ENCODE measurements at places on chromosomes 2 and 18.

- no peak for DNase-seq
These were observed 2.3 kb downstream of the RNF103 start for GRCh38 chr2:86621280-86621943.

- no peak for DNase-seq
These were observed 716.8 kb downstream of the EPHA4 start for GRCh38 chr2:220855296-220855695.

GRCh38 chr18:67705748-67706147 lies 189.2 kb upstream of the DSEL start:
- peak; percentile 9 for DNase-seq

DNA sequence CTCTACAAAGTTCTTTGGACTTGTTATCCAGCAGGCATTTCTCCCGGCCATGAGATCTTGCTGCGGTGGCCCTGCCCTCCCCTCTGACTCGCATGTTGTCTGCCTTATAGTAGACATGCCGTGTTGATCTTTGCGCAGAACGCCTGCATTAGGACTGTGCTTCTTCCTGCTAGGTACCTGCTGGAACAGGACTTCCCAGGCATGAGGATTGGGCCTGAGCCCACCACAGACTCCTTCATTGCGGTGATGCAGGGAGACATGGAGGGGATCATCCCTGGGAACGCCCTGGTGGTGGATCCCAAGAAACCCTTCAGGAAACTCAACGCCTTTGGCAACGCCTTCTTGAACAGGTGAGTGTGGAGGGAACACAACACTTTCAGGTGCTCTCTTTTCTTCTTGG lies 10.1 kb downstream of the EHD3 start:
- no peak for DNase-seq

DNA sequence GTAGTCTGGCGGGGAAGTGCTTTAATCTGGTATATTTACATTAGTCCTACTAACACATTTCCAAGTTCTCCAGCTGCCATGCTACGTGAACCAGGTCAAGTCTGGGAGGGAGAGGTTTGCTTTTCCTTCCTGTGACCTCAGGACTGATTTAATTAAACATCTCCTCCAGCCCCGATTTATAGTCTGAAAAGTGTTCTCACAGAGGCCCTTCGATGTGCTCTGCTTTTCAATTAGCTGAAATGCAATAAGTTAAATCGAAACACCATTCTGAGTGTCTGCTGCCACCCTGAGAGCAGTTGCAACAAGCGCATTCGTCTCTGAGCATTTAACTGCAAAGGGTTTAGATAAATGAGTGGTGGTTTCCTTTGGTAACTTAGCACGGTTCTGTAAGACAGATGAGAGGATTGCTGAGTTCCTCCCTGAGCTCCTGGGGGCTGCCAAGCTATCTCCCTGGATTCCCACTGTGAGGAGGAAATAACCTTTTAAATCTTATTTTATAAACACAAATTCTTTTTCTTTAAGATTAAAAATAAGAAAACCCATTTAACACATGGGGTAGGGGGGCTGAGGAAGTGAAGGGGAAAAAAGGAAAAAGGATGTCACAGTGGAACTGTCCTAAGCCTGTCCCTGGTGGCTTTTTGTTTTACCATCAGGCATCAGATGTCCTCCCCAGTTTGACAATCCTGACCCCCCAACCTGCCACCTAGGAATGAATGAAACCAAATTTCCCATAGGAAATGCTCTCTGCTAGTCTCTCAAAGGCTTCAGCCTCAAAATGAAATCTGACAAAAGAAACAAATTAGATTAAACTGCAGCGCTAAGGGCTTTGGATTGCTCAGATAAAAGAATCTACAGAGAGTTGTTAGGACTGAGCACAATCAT lies 56.5 kb upstream of the CREB1 start:
- peak; percentile 23 for DNase-seq

GRCh38 chr2:41994233-41994637 lies 53.6 kb upstream of the PKDCC start:
- no peak for DNase-seq

GRCh38 chr18:58829263-58829662 lies 35.4 kb upstream of the ZNF532 start:
- no peak for DNase-seq

DNA sequence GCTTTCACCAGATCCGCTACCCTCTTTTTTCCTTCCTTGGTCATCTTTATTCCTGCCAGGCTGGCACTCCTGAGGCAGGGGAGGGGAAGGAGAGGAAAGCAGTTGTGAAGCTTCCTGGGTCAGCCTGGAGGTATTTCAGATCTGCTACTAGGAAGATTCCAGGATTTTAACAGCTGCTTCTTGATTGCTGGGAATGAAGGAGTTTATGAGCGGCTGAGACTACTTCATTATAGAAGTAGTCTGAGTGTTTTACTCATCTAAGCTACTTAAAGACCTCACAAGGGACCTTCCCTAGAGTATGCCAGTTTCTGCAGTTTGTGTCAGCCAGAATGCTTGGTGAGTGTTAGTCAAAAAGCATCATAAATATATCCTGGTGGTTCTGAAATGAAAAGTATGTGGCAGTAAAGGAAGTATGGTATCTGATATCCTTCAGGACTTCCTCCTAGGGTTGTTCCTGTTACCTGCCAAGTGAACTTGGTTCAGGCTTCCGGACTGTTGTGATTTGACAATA lies 1.9 kb downstream of the TANC1 start:
- DNase-seq: no peak

DNA sequence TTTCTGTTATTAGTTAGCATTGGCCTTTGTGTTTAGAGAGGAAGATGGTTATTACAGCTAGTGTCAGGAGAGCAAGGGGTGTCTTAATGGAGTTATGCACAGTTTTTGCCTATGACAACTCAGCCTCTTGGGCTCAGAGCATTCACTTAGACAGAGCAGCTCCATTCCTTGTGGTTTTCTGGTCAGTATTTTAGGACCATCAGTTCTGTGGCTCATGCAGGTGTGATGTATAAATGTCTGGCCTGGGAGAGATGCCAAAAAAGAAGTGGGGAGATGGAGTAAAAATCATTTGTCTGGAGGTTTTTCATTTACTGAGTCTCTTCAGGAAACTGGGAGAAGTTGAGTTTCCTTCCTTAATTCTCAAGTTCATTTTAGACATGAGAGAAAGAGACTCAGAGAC lies 79.7 kb downstream of the PRKCE start:
- DNase-seq: no peak

DNA sequence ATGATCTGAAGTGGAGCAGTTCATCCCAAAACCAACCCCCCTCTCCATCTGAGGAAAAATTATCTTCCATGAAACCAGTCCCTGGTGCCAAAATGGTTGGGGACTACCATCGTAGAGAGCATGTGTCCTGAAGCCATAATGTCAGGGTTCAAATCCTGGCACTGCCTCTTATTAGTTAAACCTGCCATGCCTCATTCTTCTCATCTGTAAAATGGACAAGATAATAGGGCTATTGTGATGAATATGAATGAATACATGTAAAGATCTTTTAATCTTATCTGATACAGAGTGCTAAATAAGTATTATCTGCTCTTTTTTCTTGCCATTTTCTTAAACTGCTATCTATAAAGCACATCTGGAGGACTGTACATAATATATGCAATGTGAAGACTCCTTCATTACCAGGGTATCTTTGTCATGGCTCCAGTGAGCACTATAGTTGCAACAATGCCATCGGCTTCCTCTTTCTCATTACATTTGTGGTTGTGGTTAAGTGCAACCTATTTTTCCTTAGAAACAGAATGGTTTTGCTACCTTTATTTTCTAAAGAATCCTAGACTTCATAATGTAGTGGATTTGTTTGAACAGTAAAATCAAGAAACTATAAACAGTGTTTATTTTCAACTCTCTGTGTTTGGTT lies 27.0 kb downstream of the MFSD6 start:
- DNase-seq: no peak

- DNase-seq: no peak
These were observed 17.9 kb upstream of the NYAP2 start for GRCh38 chr2:225381609-225382008.

- no peak for DNase-seq
These were observed 872.2 kb upstream of the ID2 start for GRCh38 chr2:7809640-7810039.

DNA sequence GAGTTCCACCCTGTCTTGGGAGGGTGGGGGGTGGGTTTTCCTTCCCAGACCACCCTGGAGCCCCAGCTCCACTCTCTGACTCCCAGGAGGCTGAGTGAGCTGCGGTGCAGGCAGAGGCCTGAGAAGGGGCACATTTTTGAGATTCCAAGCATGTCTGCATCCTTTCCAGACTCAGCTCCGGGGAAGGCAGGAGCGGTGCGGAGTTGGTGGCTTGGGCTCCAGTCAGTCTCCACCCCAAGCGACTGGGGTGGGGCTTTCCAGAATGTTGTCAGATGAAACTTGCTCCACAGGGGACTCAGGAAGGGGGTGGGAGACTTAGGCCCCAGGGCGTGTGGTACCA lies 44.2 kb upstream of the HS6ST1 start:
- peak; percentile 80 for DNase-seq

GRCh38 chr18:58520969-58521368 lies 107.9 kb downstream of the ALPK2 start:
- DNase-seq: no peak

- DNase-seq: no peak
These were observed 204.4 kb downstream of the SPP2 start for GRCh38 chr2:234254783-234255521.

DNA sequence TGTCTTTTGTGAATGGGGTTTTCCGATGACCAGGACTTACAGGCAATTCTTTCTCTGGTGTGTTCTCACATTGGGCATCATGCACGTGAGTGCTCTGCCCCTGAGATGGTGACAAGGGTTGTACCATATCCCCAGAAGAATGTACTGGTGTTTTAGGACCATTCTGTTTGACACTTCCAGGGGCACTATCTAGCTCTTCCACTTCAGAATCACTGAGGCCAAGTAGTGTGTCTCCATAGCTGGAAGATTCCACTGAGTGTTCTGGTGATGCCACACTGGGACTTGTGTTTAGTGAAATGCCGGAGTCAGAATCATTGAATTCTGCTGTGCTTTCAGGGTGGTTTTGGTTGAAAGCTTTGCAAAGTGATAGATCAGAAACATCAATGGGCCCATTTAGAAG lies 18.7 kb downstream of the HNRNPA3 start:
- DNase-seq: no peak

GRCh38 chr18:65352186-65352585 lies 398.6 kb upstream of the CDH7 start:
- no peak for DNase-seq

DNA sequence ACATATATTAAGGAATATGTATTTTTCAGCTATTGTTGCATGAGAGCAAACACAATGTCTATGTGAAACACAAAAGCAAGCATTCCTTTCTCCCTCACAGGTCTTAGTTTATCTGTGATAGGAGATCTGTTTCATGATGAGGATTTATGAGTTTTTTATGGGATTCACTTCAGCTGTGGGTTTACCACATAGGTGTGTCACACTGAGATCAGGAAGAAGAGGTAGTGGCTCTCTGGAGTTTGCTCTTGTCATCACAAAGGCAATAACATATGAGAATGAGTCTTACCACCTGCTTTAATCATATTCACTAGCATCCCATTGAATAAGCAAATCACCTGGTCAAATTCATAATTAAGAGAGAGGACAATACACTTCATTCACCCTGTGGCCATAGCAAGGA lies 960.3 kb upstream of the SLC39A10 start:
- no peak for DNase-seq

DNA sequence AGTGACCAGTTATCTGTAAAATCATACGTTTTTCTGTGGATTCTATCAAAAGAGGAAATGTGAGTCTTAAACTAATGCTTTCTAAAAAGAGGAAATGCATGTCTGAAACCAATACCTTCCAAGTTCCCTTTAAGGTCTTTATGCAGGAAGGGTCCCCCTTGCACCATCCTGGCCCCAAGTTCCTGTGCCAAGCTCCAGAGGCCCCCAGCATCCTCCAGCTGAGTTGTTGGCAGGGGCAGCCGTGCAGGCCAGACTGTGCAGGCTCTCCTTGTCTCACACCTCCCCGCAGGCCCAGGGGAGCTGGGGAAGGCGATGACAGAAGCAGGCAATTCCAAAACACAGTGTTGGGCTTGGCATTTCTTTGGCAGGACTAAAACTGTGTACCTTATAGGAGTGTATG lies 39.2 kb downstream of the DPYSL5 start:
- no peak for DNase-seq

- peak; percentile 42 for DNase-seq
These were observed 93.8 kb downstream of the CMPK2 start for GRCh38 chr2:6771634-6772611.

DNA sequence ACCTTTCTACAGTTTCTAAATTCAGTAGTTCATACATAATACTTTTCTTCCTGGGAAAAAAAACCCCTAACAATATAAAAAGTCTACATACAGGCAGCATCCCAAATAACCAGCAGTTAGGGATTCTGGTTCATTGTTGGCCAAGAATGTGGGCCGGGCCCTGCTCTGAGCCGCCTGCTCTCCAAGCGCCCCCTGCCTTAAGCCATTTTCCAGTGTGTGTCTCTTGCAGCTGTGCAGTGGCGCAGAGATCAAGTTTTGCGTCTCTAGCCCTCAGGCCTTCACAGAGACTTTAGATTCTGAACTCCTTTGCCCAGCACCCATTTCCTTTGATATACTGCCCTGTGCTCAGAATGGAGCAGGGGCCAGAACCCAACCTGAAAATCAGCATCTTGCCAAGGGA lies 32.9 kb downstream of the RMC1 start:
- DNase-seq: no peak

- no peak for DNase-seq
These were observed 41.6 kb downstream of the EEF1B2 start for GRCh38 chr2:206201075-206201848.

- DNase-seq: no peak
These were observed 34.4 kb upstream of the KLF7 start for GRCh38 chr2:207200136-207200535.

DNA sequence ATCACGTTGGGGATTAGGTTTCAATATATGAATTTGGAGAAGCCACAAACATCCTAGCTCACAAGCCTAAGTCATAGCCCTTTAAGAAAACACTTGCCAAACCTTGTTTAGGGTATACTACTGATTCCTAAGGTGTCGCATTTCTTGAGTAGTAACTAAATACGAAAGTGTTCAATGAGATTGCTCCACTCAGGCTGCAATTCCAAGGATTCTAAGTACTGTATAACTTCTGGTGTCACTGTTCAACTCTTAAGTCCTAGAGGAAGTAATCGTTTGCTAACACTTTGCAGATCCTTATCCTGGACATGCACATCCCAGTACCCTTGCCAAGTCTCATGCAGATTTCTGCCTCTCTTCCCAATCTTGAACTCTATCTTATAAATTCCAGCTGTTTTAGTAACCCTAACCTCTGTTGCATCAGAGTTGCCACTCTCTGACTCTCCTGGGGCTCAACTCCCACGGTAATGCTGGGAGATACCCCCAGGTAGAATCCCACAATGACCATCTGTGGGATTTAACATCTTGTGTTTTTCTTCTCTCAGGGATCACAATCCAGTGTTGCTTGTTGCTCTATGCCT lies 122.4 kb downstream of the HIBCH start:
- no peak for DNase-seq

Measured in iPS-NIHi11 (cell line).